GM12865 (cell line): ENCODE measurements at places on chromosomes 1 and 21.

DNA sequence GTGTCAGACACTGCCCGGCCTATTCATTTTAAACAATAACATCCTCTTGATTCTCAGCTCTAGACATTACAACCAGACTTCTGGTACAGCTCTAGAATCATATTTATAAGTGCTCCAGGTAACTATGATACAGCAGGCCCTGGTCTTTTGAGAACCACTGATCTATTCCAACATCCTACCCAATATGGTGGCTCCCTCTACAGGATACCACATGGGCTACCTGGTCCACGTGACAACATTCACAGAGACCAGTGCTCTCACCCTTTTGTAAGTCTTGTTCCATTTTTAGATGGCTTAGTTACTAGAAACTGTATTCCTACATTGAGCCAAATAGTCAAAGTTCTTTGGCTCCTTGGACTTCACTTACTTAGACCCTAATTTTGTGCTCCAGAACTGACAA is 102.9 kb downstream of the PTPN14 start:
- no peak for DNase-seq

DNA sequence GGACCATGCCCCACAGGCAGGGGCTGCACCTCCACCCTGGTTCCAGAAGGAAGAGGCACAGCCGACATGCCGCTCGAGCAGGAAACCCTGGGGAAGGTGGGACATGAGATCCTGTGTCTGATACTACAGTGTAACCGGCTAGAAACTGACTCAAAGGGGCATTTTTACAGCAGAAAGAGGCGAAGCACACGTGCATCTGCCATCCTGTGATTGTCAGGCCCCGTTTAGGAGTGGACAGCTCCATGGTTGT is 62.7 kb downstream of the SIK1 start:
- no peak for DNase-seq

GRCh38 chr21:43295066-43295958 is 126.5 kb downstream of the CRYAA start:
- no peak for DNase-seq

GRCh38 chr1:223001653-223002634 is 141.1 kb downstream of the TLR5 start:
- no peak for DNase-seq

GRCh38 chr1:2799811-2800663 is 1.5 kb downstream of the TTC34 start:
- DNase-seq: no peak

- no peak for DNase-seq
Measured at GRCh38 chr1:9500756-9501754, 38.2 kb upstream of the SLC25A33 start.

DNA sequence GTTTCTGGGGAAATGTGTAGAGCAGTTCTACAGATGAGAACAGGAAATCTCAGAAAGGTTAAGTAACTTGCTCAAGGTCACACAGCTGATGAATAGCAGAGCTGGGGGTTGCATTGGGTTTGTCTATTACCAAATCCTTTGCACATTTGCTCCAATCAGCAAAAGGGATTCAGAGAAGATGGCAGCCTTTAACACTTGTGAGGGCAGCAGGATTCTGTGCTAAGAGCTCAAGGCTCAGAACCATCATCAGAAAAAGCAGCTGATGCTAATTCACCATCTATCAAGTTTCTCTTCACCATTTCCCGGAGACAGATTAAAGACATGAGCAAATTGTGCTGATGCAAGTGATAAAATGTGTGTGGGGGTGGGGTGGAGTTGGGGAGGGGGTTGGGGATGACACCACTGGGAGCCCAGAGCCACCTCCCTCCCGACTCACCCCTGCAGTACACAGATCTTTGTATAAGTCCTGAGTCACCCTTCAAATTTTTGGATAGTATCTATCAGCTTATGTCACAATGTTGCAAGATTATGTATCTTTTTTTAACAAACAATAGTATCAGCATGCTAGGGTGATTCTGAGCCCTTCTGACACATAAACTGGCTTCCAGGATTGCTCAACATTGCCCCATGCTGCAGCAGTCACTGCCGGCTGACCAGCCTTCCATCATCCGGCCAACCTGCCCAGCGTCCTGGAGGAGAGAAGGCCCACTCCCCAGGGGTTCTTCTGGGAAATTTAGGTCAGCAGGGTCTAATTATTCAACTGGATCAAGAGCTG is 2.8 kb upstream of the SPSB1 start:
- DNase-seq: no peak

DNA sequence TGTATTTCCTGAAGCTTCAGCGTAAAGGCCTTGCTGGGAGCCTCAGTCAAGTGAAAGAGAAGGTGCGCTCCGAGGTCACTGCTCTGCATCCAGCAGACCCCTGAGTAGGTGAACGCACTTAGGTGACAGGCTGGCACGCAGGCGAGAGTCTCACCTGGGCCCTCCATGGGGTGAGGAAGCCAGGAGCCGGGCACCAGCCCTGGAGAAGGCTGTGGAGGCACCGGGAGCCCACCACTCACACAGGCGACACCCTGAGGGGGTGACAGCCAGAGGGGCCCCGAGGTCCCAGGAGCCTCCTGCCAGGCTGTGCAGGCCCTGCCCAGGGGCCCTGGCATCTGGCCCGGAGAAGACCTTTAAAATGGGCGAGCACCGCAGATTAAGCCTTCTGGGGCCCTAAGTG is 67.6 kb downstream of the ARHGEF16 start:
- DNase-seq: no peak

GRCh38 chr1:29559056-29559455 is 322.7 kb downstream of the PTPRU start:
- no peak for DNase-seq

- peak; percentile 77 for DNase-seq
Measured at GRCh38 chr1:156385534-156386031, 16.6 kb downstream of the RHBG start.

- no peak for DNase-seq
Measured at GRCh38 chr1:235397733-235398132, 30.5 kb downstream of the TBCE start.

DNA sequence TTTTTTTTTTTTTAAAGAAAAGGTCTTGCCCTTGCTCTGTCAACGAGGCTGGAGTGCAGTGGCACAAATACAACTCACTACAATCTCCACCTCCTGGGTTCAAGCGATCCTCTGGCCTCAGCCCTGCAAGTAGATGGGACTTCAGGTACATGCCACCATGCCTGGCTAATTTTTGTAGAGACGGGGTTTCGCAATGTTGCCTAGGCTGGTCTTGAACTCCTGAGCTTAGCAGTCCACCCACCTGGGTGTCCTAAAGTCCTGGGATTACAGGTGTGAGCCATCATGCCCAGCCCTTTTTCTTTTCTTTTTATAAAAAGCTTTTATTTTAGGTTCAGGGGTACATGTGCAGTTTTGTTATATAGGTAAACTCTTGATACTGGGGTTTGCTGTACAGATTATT is 47.2 kb downstream of the TLR5 start:
- no peak for DNase-seq

DNA sequence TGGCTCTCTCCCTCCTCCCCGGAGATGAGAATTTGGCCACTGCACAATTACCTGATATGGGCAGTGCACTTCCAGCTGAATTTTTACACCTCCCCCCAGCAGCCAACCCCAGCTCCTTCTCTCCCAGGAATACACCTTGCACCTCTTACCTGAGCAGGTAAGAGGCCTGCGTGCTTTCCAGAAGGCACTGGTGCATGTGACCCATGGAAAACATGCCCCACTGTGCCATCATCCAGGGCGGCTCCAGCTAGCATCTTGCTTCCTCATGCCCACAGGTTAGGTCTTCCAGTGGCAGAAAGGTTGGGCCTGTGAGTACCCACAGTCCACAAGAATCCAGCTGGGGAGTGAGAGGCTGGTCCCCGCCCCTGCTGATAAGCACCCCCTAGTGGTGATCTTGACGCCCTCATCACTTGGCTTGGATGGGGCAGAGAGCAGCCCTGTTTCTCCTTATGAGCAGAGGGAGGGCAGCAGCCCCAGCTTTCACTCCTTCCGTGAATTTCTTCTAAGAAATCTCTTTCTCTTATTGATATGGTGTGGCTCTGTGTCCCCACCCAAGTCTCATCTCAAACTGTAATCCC is 57.8 kb downstream of the EDARADD start:
- DNase-seq: peak; percentile 45
